AG09309 (cell line): ENCODE measurements at places on chromosomes 5 and 9.

GRCh38 chr9:70477146-70477745, 62.8 kb upstream of the KLF9 start:
- no peak for DNase-seq

DNA sequence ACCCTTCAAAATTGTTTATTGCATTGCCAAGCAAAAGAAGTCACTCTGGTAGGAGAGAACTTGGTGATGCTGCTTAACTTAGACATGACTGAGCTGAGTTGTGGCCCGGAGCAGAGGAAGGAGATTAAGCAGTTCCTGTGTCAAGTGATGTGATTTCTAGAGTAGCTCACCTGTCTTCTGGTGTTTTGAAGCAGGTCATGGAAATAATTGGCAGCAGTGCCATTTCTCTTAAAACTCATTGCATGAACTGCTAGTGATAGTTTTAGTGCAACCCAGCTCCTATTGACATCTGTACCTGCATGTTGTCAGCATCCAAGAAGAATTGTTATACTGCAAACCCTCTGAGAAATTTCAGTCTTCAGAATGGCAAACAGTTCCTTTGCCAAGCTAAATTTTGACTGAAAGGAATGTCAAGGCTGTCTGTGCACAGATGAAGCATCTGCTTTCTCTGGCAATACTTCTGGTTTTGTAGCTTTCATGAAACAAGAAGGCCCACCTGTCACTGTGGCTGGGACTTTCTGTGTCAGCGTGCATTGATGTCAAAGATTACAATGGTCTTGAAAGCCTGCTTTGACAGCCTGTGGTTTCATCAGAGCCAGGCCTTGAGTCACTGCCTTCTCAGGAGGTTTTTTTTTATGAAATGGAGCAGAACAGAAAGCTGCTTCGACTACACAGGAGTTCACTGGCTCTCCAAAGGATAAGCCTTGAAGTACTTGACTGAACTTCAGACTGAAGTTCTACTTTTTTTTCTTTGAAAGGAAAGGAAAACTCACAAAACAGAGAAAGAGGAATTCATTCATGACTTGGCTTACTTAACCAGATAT, 90.6 kb downstream of the RALGPS1 start:
- DNase-seq: no peak

DNA sequence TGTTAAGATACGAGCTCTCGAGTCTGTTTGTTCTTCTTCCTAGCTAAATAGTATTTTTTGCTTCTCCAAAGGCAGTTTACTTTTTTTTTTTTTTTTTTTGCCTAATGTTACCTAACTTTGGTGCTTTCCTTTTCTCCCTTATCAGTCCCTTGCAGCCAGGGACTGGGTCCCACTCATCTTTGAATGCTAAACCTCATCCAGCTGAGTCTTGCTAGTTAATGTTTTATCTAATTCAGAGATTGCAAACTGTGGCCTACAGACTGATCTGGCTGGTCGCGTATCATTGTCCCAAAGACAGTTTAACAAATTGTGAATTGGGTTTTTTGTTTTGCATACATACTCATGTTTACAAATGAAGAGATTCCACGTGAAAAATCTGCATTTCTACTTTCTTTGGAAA, 95.7 kb upstream of the EFNA5 start:
- no peak for DNase-seq

DNA sequence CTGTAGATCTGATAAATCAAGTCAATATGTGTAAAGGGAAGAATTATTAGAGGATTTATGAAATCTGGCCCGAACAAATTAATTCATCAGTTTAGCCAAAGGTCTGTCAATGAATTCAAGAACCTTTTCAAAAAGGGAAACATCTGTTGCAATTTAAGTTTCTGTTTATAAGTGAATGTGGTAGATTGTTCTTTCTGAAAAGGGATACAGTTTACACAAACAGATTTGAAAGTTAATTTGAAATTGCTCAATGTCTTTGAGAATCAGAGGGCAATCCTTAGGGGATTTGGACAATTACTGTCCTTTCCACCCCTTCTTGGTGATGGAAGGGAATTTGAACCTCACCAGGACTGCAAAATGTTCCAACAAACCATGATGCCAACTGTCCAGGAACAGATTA, 29.7 kb upstream of the ERCC6L2 start:
- no peak for DNase-seq

GRCh38 chr5:79936646-79937216, 54.3 kb downstream of the MTX3 start:
- no peak for DNase-seq

GRCh38 chr5:9533096-9533495, 12.8 kb downstream of the SEMA5A start:
- no peak for DNase-seq

DNA sequence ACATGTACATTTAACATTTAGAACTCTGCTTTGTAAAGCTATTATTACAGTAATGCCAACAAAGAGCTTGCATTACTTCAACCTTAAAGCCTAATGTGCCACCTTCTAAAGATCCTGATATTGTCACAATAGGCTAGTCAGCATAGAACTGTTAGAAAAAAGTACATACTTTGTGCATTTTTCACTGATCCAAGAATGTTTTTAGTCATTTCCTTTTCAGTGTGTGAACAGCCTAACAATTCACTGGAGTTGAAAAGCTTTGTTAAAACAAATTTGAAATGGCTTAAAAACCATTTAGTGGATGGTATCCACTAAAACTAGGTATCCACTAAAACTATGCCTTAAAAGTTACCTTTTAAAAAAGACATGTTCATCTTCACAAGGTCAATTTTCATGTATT, 4.5 kb downstream of the RPS6 start:
- no peak for DNase-seq
